ENCODE measurements at places on chromosomes 1 and 21. TPM values are rescaled to one million over a fixed set of nuclear protein-coding genes. Genes with fewer than 3 reads are reported as not detected.

Gene TSPEAR
- total RNA-seq, result not detected

Gene RNU11
- total RNA-seq, result not detected

- H3K27ac ChIP-seq, result no peak overlapping the region
- DNase-seq, result no peak
- H3K4me1 ChIP-seq, result no peaks in the 10 kb centered on the region
These were observed 126.0 kb downstream of the CAMTA1 start for GRCh38 chr1:6911021-6911941.

GRCh38 chr1:229092377-229093237 lies 178.3 kb upstream of the RAB4A start:
- peak; percentile 24 for DNase-seq
- H3K4me3 ChIP-seq, result no peak overlapping the region
- peaks cover 14% of the 10 kb centered on the region for H3K4me1 ChIP-seq
- no peaks in the 10 kb centered on the region for H3K27me3 ChIP-seq

GRCh38 chr1:176165573-176165972 lies 41.5 kb downstream of the COP1 start:
- DNase-seq, result no peak
- no peak overlapping the region for H3K4me3 ChIP-seq
- H3K27ac ChIP-seq, result no peak overlapping the region
- no peaks in the 10 kb centered on the region for H3K4me1 ChIP-seq
- no peaks in the 10 kb centered on the region for H3K27me3 ChIP-seq
- H3K36me3 ChIP-seq, result peaks cover 3% of the 10 kb centered on the region

GRCh38 chr1:76075877-76076276 lies 1.3 kb downstream of the ST6GALNAC3 start:
- H3K4me3 ChIP-seq, result peak overlapping the region; percentile 81
- no peaks in the 10 kb centered on the region for H3K36me3 ChIP-seq
- H3K4me1 ChIP-seq, result peaks cover 20% of the 10 kb centered on the region
- DNase-seq, result peak; percentile 78

- DNase-seq, result no peak
- peaks cover 20% of the 10 kb centered on the region for H3K36me3 ChIP-seq
- H3K4me3 ChIP-seq, result no peak overlapping the region
- H3K27me3 ChIP-seq, result no peaks in the 10 kb centered on the region
These were observed 39.5 kb downstream of the PDC start for GRCh38 chr1:186421446-186421845.

DNA sequence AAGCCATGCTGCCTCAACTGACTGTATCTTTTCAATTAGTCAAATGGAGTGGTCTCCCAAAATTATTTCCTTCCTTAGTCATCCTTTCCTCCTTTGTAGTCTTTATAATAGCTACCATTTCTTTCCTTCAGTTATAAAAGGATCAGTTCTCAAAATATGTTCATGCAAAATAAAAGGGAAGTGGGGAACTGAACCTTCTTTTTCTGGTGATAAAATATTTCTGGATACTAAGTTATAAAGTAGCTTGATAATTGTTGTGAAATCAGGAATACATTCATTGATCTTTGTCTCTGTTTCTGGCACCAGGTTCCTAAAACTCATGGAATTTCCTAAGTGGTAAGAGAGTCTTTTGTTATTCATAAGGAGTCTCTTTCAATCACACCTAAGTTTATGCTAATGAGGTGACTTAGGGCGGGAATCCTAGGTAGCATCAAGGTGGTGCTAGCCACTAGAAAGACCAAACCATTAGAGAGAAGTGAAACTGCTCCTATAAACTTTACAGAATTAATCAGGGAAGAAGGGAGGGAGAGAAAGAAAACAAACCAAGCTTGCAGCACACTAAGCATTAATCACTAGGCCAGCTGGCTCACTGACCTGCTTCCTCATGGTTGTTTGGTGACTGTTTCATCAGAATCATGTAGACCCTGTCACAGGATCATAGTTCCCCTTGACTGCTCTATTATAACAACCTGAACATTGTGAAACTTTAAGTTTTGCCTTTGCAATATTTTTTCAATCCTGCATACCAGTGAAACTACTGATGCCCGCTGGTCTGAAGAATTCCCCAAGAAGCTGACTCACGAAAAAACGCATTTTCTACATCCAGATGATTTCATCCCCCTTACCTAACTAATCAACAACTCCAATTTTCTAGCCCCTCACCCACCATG lies 161.6 kb upstream of the PTBP2 start:
- no peak overlapping the region for H3K4me3 ChIP-seq
- H3K4me1 ChIP-seq, result no peaks in the 10 kb centered on the region
- H3K36me3 ChIP-seq, result no peaks in the 10 kb centered on the region

Data from B cell (primary cell).